Gastroesophageal sphincter (tissue), 4 donors: ENCODE measurements at places on chromosomes 7 and 10. TPM values are rescaled to one million over a fixed set of nuclear protein-coding genes. Genes with fewer than 3 reads are reported as not detected.
A peak's percentile ranks its signal among the peaks of the same experiment; 100 is the strongest.

GRCh38 chr10:132654708-132655661 lies 117.4 kb downstream of the INPP5A start:
- ATAC-seq, result peak; percentile 61

The ENTPD1 gene
- 34.4 TPM for total RNA-seq

The WIPF3 gene
- total RNA-seq, result 5.9 TPM

GRCh38 chr10:110498982-110499795 lies 1.5 kb downstream of the DUSP5 start:
- ATAC-seq, result no peak

- no peak for ATAC-seq
Observed at GRCh38 chr10:132612571-132613504, 75.3 kb downstream of the INPP5A start.

The SPOCK2 gene
- 6.8 TPM for total RNA-seq

DNA sequence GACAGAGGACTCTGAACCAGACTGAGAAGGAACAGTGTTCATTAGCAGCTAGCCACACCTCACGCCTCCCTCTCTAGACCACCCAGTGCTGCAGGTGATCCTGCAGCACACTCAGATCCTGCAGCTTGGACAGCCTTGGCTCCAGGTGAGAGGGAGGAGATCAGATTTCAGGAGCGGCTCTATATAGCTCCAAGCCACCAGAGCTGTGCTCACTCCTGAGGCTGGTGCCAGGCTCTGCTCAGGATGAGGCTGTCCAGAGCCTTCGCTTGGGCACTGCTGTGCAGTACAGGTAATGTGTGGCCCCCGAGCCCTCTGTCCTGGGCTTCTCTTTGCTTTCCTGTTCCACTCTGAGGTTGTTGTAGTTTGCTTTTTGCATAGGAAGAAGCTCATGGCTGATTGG lies 42.4 kb downstream of the C10orf120 start:
- no peak for ATAC-seq

DNA sequence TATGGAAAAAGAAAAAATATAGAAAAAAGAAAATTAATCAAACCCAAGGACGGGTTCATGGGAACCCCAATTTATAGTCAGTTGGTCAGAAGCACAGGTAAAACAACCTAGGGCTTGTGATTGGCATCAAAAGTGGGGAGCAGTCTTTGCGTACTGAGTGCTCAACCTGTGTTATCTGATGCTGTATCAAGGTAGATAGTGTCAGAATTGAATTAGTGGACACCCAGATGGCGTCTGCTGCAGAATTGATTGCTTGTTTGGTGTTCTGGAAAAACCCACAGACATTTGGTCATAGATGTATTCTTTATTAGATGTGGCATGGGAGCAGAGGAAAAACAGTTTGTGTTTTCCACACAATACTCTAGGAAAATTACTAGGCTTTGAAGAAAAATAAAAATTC lies 39.6 kb downstream of the NEUROG3 start:
- ATAC-seq, result no peak

The FEZF1 gene
- total RNA-seq, result not detected

DNA sequence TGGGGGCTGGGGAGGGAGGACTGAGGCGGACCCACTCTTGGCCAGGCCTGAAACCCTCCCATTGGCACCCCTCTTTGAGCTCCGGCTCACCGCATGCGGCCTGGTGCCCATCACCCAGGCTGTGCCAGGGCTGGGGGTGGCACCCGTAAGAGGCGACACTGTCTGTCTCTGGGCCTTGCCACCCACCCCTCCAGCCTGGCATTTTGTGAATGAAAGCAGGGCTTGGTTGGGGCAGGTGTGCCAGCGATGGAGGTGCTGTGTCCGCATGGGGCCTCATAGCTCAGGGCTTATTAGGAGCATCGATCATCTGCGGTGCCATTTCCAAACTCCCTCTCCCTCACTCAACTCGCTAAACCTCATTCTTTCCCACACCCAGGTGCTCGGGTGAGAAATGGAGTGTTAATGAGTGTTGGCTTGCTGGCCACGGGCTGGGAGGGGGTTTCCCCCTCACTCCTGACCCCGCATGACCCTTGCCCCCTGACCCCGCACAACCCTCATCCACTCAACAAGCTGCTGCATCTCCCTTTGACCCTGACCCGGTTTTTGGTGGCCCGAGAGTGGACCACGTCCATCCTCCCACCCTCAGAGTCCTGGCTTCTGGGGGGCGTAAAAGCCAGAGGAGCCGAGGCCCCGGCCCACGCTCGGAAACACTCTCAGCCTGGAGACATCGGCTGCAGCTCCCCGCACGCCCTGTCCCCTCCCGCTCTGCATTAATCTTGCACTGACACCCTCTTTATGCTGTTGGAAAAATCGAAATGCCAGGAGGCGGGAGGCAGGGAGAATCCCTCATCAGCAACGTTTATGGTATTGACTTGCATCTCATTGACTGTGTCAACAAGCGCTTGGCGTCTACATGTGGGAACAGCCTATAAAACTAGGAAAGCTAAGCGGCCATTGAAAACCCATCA lies 161.2 kb downstream of the DNAJB6 start:
- no peak for ATAC-seq

The KLF14 gene
- total RNA-seq, result 0.08 TPM

DNA sequence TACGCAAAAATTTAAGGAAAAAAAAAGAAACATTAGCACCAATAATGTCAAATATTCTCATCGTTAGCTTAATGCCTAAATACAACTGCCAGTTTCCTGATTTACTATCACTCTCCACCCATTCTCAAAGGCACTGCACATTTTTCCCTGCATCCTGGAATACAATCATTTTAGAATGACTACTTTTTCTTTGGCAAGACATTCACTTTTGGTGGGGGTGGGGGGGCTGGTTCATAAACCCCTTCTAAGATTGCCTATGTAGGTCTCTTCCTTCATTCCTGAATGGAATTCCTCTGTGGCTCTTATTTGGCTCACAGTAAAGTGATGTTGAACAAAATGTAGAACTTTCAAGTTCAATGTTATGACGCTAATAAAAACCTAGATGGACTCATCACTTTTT lies 74.3 kb downstream of the RNLS start:
- ATAC-seq, result no peak

The CAV1 gene
- total RNA-seq, result 570 TPM

GRCh38 chr7:159068893-159069448 lies 75.7 kb downstream of the VIPR2 start:
- ATAC-seq, result no peak

DNA sequence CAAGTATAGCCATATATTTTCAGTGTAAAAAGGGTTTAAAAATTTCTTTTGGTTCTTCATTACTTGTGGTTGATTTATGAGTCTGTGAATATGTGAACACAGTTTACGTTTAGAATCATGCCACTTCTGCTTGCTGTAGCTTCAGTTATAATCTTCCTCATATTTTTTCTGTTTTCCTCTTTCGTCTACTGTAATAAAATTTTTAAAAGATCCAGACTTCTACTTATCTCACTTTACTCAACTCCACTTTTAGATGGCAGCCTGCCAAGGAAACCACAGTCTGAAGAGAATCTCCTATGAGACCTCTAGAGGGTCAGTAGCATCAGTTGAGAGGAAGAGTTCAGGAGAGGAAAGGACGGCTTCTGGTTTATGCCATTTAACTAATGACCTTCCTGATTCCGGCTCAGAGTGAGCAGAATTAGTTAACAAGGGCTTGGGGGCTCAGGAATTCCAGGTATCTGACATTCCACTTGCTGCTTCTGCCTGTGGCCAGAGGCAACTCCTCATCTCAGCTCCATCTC lies 21.4 kb downstream of the CREB5 start:
- no peak for ATAC-seq

The LIPK gene
- total RNA-seq, result not detected

The SUN3 gene
- not detected for total RNA-seq

GRCh38 chr7:50329775-50330174 lies 25.3 kb downstream of the IKZF1 start:
- ATAC-seq, result no peak

DNA sequence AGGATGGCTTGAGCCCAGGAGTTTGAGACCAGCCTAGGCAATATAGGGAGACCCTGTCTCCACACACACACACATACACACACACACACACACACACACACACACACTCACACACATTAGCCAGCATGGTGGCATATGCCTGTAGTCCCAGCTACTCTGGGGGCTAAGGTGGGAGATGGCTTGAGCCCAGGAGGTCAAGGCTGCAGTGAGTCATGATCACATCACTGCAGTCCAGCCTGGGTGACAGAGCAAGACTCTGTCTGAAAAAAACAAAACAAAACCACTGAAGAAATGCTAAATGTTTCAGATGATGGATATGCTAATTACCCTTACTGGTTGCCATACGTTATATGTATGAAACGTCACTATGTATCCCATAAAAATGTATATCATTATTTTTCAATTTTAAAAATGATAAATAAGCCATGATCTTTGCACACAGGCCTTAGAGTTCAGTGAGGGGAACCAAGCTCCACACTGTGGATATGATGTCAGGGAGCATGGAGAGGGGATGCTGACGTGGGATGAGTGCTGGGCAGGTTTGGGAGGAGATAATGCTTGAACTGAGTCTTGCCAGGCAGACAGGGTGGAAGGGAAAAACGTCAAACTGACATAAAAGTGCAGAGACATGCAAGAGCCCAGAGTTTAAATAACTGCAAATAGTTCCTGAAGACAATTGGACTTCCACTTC lies 45.9 kb upstream of the ARHGAP12 start:
- no peak for ATAC-seq

DNA sequence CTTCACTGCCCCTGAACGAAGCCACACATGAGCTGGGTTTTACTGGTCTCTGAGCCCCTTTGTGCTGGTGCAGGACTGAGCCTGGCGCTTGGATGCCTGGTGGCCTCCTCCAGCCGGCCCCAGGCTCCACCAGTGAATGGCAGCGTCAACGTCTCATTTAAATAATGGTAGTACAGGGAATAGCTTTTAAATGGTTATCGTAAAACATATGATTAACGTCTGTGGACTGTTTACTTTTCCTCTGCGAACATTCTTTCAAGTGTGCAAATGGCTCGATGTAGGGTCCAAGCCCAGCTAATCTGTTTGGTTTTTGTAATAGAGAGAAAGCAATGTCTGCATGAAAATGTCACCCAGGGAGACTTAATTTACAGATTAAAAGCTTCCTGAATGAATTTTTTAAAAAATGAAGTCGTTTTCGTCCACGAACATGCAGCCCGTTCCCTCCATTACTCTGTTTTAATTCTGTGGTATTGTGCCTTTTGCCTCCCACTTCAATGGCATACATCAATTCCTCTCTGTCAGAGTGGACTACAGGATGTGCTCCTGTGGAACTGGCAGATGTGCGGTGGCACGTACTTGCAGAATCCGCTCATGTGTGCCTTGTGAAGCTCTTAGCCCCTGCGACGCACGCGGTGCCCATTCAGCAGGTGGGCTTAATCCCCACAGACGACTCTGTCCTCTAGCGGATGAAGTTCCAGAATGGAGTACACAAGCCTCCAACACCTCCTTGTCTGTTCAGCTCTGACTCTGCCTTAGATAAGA lies 192.7 kb downstream of the TCF7L2 start:
- no peak for ATAC-seq

- ATAC-seq, result peak; percentile 48
Observed at GRCh38 chr10:19549503-19549902, 266.7 kb upstream of the PLXDC2 start.
